Neural crest cell (in vitro differentiated cells): ENCODE measurements at places on chromosomes 6 and 20. TPM values are rescaled to one million over a fixed set of nuclear protein-coding genes. Genes with fewer than 3 reads are reported as not detected.

DNA sequence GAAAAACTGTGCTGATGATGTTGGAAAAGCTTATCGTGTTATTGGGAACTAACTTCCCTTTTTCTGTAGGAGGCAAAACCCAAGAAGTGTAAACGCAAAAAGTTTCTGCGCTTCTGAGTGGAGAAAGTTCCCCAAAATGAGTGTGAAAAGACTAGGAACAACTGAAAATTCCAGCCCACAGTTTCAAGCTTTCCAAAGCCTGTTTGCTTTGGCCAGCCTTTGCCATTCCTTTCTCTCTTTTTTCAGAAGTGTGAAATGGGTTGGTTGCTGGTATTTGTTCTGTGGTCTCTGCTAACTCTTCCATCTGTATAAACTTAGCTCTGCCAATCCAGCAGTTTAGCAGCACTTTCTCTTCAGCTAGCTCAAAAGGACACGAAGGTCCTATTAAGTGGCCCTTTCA is 491.3 kb downstream of the MAFB start:
- no peak for DNase-seq

- peak; percentile 12 for DNase-seq
These were observed 28.3 kb downstream of the MRS2 start for GRCh38 chr6:24431045-24431451.

GRCh38 chr6:30507849-30508827 is 18.8 kb downstream of the HLA-E start:
- DNase-seq, result no peak

GRCh38 chr6:156627524-156627923 is 149.7 kb upstream of the ARID1B start:
- no peak for DNase-seq

The SLC44A4 gene
- total RNA-seq, result 0.32 and 0.84 TPM in 2 replicates

The C6orf141 gene
- 0.89 and 1.0 TPM in 2 replicates for total RNA-seq

DNA sequence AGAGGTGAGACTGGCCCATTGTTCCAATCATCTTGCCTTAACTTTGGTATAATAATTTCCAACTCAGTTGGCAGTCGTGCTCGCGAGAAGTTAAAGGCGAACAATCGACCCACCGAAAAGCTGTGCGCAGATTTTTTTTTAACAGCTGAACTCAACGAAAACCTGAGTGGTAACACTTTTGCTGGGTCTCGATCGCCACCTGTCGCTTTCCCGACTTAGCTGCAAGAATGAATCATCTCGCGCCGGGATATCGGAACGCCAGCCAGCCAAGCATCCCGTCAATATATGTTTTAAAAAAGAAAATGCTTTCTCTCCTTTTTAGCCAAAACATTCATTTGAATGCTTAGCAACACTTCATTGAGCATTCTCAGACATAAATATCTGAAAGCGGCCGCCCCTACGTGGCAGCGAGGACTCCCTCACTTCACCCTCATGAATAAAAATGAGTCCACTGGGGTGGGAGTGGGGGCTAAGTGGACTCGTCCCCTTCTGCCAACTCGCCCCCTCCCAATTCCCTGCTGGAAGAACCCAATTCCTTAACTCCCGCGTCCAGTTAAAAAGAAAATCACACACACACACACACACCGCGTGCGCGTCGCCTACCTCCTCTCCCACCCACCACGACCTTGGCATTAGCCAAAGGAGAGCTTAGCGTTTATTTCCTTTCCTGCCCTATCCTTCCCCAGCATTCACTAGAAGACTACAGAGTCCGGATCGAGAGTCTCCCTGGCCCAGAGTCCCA is 1.5 kb downstream of the COL12A1 start:
- peak; percentile 70 for DNase-seq

DNA sequence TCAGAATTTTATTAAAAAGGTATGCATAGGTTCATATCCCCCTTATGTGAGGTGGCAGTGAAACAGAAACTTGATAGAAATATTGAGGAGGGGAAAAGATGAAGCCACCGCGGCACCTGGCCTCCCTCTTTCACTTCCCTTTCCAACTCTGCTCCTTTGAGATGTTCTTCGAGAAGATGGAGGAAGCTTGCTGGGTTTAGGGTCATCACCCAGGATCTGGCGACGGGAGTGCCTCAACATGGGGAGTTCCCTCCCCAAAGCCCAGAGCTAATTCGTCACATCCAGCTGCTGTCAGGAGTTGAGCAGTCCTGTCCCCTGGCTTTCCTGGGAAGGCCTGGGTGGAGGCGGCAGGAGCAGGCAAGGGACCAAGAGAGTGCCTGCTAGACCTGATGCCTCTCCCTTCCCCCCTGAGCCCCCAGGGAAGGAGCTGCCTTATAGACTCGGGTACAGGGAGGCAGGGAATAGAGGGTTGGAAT is 29.1 kb downstream of the RREB1 start:
- DNase-seq, result no peak

DNA sequence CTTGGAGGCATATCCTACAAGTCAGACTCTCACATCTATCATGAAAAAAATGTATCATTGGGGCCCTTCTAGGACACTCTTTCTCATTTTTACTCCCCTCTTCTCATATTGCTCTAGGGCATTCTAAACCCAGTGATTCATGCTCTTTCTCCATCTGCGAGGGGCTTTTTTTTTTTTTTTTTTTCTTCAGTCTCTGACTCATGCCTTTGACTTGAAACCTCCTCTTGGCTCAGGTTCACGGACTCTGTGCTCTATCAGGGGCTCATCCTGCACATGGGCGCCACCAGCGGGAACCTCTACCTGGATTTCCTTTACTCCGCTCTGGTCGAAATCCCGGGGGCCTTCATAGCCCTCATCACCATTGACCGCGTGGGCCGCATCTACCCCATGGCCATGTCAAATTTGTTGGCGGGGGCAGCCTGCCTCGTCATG is 17.8 kb downstream of the SLC22A1 start:
- no peak for DNase-seq

The BPIFB1 gene
- not detected in 2 replicates for total RNA-seq

DNA sequence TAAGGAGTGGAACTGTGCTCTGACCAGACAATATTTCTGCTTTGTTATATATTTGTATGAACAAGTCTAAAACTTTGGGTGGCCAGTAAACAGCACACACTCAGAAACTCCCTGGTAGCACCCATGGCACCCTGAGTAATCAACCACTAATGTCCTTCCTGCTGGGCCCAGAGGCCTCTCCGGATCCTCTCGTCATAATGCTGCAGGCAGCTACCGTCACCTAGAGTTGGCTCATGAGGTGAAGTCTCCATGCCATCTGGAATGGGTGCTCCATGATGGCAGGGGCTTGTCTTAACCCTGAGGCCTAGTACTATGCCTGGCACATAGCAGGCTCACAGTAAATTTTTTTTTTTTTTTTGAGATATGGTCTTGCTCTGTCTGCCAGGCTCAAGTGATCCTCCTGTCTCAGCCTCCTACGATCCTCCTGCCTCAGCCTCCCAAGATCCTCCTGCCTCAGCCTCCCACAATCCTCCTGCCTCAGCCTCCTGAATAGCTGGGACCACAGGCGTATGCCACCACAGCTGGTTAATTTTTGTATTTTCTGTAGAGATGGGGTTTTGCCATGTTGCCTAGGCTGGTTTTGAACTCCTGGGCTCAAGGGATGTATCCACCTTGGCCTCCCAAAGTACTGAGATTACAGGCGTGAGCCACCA is 3.0 kb upstream of the SDCBP2 start:
- DNase-seq, result no peak

DNA sequence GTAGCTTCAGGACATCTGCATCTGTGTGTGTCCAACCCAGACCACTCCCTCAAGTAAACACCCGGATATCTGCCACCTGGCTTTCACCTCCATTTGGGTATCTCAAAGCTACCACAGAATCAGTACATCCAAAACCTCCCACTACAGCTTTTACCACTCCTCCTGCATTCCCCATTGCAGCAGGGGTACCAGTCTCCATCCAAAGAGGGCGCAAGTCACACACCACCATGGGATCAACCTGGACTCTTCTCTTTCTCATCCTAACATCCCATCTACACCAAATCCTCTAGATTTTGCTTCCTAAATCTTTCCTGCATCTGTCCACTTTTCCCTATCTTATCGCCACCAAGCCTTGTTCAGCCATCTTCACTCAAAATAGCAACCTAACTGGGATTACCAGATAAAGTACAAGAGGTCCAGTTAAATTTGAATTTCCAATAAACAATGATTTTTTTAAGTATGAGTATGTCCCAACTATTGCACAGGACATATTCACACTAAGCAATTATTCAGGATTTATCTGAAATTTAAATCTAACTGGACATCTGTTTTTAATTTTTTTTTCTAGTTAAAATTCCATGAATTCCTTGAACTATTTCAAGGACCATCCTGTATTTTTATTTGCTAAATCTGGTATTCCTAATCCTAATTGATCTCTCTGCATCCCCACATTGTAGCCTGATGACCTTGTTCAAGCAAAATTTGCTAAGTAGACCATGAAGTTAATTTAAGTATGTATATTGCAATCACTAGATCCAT is 164.3 kb upstream of the MLN start:
- DNase-seq, result no peak

The SASH1 gene
- 88.0 and 90.0 TPM in 2 replicates for total RNA-seq

GRCh38 chr20:9817654-9818053 is 21.2 kb downstream of the PAK5 start:
- no peak for DNase-seq

The SLC35D3 gene
- not detected in 2 replicates for total RNA-seq

DNA sequence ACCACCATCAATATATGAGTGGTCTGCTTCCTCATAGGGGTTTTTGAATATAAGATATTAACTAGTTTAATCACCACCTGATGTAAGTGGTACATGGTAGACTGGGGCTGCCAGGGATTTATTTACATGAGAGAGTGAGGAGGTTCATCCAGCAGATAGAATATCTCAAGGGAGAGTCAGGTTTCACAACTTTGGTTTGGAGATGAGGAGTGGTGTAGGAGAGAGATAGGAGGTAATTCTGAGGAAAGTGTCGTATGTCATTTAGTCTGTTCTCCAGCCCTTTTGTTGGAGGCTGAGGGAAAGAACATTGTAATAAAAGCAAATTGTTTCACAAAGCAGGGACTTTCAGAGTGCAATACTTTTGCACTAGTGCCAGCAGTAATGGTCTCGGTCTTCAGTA is 16.8 kb downstream of the L3MBTL3 start:
- DNase-seq, result no peak
